ENCODE measurements at places on chromosomes 11 and 22. TPM values are rescaled to one million over a fixed set of nuclear protein-coding genes. Genes with fewer than 3 reads are reported as not detected.

Gene JHY
- 9.6 TPM for total RNA-seq

Gene MMP13
- total RNA-seq, result not detected

Gene NPTXR
- total RNA-seq, result 144 TPM

Gene CARS1
- 63.3 TPM for total RNA-seq

Gene SLC22A12
- total RNA-seq, result not detected

Gene TREH
- not detected for total RNA-seq

Data from dorsolateral prefrontal cortex (tissue), 122 donors.